AG09309 (cell line): ENCODE measurements at places on chromosomes 13 and 19.
A peak's percentile ranks its signal among the peaks of the same experiment; 100 is the strongest.

- DNase-seq = no peak
Measured at GRCh38 chr19:33503433-33504057, 18.0 kb downstream of the PEPD start.

- no peak for DNase-seq
Measured at GRCh38 chr13:106815545-106815944, 247.6 kb upstream of the ARGLU1 start.

DNA sequence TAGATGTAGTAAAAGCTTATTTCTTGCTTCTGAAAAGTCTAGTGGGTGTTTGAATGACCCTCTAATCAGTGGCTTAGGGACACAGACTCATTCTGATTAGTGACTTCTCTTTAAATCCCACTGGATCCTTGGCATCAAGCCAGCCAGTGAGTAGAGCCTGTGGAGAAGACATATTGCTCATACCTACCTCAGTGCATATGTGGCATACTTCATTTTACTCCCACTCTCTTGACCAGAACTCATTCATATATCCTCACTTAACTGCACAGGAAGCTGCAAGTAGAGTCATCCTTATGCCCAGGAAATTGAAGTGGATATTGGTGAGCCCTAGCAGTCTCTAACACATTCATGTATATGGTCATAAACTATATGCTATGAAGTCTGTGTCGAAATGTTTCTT is 148.3 kb downstream of the PDS5B start:
- peak; percentile 28 for DNase-seq

GRCh38 chr13:20127262-20127561 is 33.6 kb downstream of the GJA3 start:
- DNase-seq = no peak

GRCh38 chr13:31043957-31044356 is 111.5 kb downstream of the TEX26 start:
- DNase-seq = no peak

DNA sequence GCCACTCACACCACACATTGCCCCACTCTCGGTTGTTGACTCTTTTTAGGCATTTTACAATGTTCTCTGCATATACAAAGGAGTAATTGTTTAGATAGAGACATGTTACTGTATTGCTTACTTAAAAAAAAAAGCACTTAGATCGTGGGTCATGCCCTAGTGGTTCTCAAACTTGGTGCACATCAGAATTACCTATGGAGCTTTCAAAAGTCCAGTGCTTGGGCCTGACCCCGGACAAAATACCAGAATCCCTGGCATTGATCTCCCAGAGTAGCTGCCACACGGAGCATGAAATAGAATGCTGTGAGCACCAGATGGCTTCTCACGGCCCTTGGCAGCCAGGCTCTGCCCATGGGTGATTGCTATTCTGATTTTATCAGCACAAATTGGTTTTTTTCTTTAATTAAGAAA is 20.0 kb downstream of the ACP7 start:
- DNase-seq = no peak

DNA sequence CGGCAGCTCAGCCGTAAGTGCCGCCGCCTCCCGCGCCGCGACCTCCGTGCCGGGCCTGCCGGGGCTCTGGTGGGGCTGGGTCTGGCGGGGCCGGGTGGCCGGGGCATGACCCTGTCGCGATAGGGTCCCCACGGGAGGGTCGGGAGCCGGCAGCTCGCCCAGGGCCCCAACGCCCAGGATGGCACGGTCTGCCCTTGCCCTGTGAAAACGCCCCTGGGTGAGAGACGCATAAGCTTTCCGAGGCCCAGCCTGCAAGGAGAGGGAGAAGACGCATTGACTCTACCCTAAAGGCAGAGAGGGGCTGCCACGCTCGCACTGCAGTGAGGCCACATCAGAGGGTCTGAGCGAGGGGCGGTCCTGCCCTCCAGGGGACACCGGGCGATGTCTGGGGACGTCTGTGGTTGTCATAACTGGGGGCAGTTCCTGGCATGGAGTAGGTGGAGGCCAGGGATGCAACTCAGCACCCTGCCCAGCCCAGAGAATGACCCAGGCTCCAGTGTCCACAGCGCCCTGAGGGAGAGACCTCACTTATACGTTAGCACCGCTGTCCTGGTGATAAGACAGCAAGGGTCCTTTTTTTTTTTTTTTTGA is 539 bp downstream of the ZNF554 start:
- DNase-seq = no peak

GRCh38 chr19:47106821-47107201 is 6.8 kb downstream of the ZC3H4 start:
- no peak for DNase-seq

DNA sequence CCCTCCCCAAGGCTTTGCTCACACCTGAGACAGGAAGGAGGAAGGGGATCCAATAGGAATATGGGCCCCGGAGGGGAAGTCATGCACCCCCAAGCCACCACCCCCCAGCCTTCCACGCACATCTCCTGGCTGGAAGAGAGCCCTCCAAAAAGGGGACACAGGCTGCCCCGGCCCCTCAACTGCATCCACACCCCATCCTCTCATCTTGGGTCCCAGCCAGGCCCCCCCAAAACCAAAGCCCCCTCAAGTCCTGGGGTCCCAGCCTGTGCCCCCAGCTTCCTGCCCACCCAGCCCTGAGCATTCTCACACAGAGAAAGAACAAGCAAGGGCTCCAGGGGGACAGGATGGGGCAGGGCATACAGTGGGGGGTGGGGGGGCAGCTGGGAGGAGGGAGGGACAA is 12.1 kb downstream of the SMIM24 start:
- no peak for DNase-seq

- DNase-seq = no peak
Measured at GRCh38 chr19:38062959-38063761, 156.2 kb downstream of the SIPA1L3 start.

DNA sequence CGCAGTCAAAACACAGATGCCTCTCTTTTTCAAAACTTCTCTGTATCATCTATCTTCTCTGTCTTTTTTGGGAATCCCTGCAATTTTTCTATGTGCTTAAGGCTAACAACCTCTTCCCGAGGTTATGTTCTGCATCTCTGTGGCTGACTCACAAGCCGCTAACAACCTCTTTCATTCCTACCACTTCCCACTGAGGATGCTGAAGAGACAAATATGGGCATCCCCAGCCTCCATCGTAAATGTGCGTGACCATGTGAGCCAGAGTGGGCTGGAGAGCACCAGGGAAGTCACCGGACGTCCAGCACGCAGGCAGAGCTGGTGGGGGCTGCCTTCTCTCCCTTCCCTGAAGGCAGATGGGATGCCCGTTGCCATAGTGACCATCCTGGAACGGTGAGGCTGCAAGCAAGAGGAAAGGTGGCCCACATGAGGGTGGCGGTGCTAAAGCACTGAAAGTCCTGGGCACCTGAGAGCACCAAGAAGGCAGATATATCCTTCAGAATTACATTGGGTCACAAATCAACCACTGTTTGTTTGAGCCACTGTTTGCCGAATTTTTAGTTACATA is 122.8 kb downstream of the SHISA2 start:
- no peak for DNase-seq

- no peak for DNase-seq
Measured at GRCh38 chr13:111969551-111970135, 97.3 kb upstream of the SOX1 start.

GRCh38 chr13:70107498-70108281 is at the start of gene ATXN8OS:
Gene ATXN8OS (plus strand): TSS chr13:70107826.
- DNase-seq = no peak

DNA sequence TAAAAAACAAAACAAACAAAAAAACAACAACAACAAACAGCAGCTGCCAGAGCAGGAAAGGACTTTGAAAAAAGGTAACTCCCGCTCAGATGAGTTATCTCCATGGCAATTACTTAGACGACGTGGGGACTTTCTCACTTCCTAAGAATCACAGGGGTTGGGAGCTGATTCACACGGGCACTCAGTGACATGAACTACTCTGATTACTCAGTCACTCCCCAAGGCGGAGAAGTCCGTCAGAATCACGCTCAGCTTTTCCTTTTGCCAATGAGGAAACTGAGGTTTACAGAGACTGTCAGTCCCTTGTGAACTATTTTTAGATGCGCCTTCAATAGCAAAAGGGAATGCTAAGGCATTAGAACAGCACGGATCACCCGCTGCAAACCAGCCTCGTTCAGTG is 32.3 kb upstream of the MATK start:
- DNase-seq = peak; percentile 13

- no peak for DNase-seq
Measured at GRCh38 chr13:23470790-23471614, 37.5 kb upstream of the SACS start.

GRCh38 chr13:43391036-43391435 is 367.6 kb downstream of the DNAJC15 start:
- DNase-seq = no peak

- no peak for DNase-seq
Measured at GRCh38 chr13:74886502-74886901, 595.5 kb downstream of the TBC1D4 start.

GRCh38 chr19:42455621-42456081 is 12.9 kb upstream of the CXCL17 start:
- no peak for DNase-seq

DNA sequence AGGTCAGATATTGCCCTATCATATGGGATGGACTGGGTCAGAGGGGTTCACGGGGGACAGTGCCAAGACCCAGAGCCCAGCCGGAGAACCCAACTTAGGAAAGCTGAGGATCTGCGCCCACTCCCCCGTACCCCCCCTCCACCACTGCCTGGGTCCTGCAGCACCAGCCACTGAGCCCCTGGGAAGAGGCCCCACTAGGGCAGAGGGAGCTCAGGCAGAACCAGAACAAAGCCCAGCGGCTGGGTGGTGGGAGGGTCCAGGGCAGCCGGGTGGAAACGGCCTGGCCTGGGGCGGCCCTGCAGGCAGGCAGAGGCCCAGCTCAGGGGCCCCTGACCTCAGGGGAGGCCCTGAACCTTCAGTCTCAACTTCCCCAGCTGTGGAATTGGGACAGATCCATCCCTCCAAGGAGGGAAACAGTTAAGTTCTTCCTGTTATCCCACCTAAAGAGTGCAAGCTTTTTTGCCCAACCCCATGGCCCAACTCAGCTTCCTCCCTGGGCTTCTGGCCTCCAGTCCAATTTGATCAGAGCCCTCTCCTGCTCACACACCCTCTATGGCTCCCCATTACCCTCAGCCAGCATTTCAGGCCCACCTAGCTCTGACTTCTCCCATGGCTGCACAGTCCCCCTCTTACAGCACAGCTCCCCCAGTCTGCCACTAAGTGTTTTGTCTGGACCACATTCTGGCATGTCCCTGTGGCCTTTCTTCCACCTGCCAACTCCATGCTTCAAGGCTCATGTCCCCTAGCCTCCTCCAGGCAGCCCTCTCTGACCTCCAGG is 3.1 kb downstream of the NR2F6 start:
- no peak for DNase-seq

DNA sequence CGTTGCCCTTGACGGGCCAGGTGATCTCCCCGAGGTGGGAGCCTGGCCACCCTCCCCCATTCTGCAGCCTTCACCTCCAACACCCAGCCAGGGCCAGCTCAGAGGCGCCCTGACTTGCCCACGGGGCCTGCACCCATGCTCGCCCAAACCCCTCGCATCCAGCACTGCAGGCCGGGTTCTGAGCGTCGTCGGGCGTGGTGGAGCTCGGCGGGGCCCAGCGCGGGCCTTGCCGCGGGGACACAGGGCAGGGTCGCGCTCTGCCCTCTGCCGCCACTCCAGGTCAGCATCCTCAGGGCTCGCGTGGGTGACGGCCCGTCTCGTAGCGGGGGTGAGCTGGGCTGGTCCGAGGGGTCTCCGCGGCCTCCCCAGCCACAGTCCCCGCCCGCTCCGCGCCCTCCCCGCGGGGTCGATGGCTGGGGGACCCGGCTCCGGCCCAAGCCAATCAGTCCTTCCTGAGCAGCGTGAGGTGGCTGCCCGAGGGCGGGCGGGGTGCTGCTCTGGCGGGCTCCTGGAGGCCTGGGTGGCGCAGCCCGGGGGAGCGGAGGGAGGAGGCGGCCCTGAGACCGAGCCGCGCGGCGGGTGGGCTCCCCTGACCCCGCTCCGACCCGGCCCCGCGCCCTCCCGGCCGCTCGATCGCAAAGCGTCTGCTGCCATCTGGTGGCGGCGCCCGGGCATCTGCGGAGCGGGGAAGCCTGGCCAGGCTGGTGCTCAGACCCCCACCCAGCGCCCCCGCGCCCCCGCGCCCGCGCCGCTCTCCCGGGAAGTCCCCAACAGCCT is 61.4 kb downstream of the CCNE1 start:
- DNase-seq = no peak

DNA sequence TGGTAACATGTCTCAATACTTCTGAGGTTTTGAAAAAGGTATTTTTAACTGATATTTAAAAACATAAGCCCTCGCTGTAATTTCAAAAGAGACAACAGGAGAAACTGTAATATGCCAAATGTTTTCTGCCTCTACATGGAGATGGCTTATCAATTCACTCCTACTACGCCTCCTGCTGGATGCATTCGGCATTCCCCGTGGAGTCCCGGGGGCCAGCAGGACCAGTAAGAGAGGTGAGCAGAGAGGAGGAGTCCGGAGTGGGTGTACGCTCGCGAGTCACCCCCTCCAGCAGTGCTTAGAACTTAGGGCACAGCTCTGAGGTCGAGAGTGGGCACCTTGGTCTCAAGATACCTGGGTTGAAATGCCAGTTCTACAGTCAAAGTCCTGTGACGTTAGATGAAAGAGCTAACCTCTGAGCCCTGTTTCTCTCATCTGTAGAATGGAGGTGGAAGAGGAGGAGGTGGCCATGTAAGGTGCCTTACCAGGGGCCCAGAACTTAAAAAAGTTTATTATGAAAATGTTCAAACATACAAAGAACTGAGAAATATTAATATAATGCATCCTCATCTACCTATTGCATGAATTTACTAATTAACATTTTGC is 110.2 kb downstream of the STK24 start:
- no peak for DNase-seq

GRCh38 chr19:20423381-20424197 is 142.0 kb downstream of the ZNF737 start:
- no peak for DNase-seq

DNA sequence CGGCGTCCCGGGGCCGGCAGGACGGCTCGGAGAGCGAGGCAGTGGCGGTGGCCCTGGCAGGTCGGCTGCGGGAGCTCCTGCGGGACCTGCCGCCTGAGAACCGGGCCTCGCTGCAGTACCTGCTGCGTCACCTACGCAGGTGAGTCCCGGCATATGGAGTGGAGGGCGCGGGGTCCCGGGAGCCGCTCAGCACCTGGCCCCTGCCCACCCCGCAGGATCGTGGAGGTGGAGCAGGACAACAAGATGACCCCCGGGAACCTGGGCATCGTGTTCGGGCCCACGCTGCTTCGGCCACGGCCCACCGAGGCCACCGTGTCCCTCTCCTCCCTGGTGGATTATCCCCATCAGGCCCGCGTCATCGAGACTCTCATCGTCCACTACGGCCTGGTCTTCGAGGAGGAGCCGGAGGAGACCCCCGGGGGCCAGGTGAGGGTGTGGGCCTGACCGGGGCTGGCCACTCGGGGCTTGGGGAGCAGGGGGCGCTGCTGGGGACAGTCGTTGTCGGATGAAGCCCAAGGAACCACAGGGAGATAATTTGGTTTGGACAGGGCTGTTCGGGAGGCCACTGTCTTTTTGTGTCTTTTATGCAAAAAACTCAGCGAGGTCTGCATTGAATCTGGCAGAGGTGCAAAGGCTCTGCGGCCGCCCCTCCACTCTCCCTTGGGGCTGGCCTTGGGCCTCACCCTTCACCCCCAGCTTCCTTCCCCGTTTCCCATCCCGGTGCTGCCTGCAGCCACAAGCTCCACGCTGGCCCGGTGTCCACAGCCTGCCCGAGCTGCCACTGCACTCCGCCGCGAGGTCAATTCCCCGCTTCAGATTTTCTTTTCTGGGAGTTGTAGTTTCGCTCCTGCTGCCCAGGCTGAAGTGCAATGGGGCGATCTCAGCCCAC is 12.0 kb downstream of the POLR2E start:
- no peak for DNase-seq

GRCh38 chr19:18046059-18046718 is 38.2 kb downstream of the ARRDC2 start:
- peak; percentile 41 for DNase-seq

GRCh38 chr19:5827342-5827890 is 12.1 kb downstream of the FUT6 start:
- DNase-seq = no peak

GRCh38 chr19:28049875-28050274 is 1163.1 kb downstream of the UQCRFS1 start:
- DNase-seq = no peak
